ENCODE measurements at places on chromosomes 7 and 10.

- no peak for DNase-seq
These were observed 30.2 kb upstream of the CARD11 start for GRCh38 chr7:3073763-3074458.

GRCh38 chr10:70906031-70906783, 17.8 kb upstream of the PCBD1 start:
- no peak for DNase-seq

- no peak for DNase-seq
These were observed 22.7 kb downstream of the INPP5A start for GRCh38 chr10:132560241-132560731.

- DNase-seq: no peak
These were observed 14.7 kb downstream of the LAT2 start for GRCh38 chr7:74224511-74224832.

DNA sequence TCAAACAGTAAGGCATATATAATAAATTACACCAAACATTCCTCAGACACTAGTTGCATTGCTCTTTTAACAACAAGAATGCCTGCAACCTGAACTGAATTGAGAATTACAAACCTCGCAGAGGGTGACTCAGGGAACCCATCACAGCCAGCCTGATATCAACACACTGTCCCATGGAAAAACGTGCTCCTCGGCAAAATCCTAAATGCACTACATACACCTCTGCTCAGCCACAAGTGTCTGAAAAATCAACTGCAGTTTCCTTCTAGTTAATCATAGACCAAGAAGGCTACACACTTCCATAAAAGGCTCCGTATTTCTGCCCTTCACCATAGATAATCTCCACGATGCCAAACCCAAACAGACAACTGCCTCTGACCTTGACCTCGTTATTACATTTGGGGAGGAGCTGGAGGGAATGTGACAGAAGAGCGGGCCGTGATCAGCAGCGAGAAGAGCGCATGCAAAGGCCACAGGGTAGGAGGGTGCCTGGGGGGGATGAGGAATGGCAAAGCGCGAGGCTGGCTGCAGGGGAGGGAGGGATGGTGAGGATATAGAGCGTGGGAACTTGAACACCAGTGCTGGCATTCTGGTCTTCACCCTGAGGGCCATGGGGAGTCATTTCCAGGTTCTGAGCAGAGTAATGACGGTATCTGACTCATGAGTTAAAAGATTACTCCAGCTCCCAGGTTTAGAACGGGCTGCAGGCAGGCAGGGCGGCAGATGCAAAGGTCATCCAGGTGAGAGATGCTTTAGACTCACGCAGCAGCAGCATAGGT, 201.9 kb upstream of the FRMD4A start:
- DNase-seq: no peak

GRCh38 chr7:30201161-30201666, 66.4 kb downstream of the MTURN start:
- DNase-seq: no peak

DNA sequence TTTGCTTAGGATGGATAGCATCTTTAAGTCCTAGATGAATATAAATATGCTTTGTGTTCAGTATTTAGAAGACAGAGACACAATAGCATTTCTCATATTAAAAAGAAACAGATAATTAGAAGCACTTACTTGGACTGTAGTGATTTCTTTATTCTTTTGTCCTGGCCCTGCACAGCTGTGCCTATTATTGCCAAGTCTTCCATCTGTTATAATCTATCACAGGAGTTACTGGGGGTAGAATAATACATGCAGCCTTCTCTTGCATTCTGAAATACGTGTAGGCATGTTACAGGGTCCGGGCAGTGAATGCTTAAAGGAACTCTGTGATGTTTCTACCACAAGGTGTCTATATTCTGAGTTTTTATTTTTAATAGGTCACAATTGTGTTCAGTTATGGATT, 461.5 kb upstream of the COBL start:
- DNase-seq: no peak

DNA sequence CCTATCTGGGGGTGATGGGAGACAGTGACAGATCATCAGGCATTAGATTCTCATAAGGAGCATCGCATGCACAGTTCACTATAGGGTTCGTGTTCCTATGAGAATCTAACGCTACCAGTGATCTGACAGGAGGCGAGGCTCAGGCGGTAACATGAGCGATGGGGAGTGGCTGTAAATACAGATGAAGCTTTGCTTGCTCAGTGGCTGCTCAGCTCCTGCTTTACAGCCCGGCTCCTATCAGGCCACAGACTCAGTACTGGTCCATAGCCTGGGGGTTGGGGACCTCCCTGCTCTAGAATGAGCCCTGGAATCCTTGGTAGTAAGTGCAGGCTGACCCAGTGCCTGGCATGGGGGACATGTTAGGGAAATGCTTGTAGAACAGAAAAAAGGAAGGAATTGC, 426.0 kb downstream of the TYW1 start:
- no peak for DNase-seq

DNA sequence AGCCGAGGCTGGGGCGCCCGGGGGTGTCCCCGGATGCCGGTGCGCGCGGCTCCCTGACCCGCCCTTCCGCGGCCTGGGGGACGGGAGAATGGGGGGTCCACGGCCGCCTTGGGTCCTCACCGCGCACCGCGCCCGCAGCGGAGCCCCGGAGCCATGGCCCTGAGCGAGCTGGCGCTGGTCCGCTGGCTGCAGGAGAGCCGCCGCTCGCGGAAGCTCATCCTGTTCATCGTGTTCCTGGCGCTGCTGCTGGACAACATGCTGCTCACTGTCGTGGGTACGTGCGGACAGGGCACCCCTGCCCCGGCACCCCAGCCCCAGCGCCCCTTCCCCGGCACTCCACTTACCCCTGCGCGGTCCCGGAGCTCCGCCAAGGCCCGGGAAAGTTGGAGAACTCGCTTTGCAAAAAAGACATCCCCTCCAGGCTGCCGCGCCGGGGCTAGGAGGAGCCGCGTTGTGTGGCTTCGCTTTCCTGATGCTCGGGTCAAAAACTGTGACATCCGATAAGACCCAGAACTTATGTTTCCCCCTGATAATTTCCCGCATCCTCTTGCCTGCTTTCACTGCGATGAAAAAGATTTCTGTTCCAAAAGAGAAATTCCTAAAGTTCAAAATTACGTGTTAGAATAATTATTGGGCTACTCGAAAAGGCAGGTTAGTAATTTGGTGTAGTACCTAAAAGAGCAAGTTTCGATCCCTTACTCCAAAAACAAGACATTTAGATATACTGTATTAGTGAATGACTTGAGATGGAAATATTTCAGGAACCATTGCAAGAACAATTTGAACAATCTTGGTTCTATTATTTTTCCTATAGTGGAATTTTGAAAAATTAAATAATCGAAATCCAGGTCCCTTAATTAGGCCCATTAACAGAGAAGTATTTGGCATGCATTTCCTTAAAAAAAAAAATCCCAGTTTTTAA, 888 bp downstream of the SLC18A2 start:
- no peak for DNase-seq

DNA sequence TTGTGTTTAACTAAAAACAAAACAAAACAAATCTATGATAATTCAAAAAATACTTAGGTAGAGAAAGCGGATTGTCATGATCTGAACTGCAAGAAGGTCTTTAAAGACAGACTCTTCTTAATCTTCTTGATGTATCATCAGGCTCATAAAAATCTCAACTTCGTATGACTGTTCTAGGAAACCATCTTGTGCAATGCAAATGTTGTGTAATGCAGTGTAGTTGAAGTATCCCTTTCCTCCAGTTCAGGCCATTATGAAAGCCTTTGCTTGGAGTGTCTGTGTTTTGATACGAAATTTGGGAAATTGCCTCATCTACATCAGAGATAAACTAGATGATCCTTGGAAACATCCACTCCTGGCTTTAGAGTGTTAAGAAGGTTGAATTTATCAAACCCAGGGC, 30.9 kb downstream of the CDK1 start:
- DNase-seq: no peak

DNA sequence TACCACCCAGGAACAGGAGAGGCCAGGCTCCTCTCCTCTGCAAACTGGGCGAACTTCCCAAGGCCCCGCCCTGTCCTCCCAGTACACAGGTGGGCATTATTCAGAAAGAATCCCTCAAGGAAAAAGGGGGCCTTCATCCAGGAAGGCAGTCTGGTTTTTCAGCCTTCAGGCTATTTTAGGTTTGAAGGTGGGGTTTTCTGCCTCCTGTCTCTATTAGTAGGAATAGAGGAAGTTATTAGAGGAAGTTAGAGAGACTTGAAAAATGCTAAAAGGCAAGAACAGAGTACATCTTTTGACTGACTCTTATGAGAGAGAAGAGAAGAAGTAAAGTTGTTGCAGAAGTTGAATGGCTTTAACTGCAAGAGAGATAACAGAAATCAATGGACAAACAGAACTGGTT, 250.9 kb upstream of the SORCS1 start:
- no peak for DNase-seq

GRCh38 chr10:96513305-96513697, 425 bp downstream of the TLL2 start:
- no peak for DNase-seq

DNA sequence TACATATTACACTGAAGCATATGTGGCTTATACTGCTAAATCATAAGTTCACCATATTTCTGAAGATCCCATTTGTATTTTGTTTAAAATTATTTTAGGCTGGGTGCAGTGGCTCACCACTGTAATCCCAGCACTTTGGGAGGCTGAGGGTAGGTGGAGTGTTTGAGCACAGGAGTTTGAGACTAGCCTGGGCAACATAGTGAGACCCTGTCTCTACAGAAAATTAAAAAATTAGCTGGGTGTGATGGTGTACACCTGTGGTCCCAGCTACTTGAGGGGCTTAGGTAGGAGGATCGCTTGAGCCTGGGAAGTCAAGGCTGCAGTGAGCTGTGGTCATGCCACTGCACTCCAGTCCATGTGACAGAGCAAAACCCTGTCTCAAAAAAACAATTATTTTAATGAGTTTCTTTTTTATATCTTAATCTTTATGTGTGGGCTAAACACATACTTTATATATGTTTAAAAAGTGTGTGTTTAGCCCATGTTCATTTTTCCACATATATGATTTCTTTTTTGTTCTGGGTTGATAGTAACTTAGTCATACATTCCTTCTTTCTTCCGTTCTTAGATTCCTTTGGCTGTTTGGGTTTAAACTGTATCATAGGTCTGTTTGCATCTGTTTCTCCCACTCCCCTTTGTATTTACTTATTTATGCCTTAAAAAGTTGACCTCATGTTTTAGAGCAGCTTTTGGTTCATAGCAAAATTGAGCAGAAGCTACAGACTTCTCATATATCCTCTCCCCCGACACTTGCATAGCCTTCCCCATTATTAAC, 33.5 kb downstream of the RSBN1L start:
- DNase-seq: no peak

DNA sequence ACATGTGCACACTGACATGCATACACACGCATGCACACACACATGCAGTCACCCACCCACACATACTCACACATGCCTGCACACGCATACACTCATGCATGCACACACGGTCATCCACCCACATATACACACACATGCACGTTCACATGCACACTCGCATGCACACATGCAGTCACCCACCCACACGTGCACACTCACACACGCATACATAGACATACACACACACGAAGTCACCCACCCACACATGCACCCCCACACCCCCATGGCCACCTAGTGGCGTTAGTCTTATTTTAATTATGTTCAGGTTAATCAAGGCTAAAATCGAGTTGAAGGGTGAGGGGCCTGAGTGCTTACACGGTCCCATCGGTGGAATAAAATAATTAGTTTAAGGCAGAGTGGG, 96.8 kb downstream of the DNAJB6 start:
- DNase-seq: no peak

DNA sequence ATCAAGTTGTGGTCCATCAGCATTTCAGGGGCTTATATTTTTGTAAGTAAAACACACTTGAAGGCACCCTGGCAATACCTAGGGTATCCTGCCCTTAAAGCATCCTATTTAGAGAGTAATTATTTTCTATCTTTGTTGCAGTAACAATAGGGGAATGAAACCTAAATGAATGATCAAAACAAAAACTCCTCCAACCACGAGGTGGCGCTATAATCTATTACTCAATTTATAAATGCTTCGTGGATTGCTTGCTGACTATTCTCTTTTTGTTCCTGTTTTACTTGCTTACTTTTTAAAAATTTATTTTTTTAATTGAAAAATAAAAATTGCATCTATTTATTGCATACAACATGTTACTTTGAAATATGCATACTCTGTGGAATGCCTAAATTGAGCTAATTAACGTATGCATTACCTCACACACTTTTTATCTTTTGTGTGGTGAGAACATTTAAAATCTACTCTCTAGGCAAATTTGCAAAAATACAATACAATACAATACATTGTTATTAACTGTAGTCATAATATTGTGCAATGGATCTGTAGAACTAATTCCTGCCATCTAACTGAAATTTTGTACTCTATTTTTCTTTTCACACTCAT, 147.7 kb upstream of the BMPER start:
- peak; percentile 38 for DNase-seq

GRCh38 chr7:20237464-20238193, 20.4 kb upstream of the MACC1 start:
- no peak for DNase-seq

- no peak for DNase-seq
These were observed 97.2 kb upstream of the DKK1 start for GRCh38 chr10:52216852-52217251.

GRCh38 chr10:85983051-85983450, 383.5 kb downstream of the GRID1 start:
- DNase-seq: no peak

DNA sequence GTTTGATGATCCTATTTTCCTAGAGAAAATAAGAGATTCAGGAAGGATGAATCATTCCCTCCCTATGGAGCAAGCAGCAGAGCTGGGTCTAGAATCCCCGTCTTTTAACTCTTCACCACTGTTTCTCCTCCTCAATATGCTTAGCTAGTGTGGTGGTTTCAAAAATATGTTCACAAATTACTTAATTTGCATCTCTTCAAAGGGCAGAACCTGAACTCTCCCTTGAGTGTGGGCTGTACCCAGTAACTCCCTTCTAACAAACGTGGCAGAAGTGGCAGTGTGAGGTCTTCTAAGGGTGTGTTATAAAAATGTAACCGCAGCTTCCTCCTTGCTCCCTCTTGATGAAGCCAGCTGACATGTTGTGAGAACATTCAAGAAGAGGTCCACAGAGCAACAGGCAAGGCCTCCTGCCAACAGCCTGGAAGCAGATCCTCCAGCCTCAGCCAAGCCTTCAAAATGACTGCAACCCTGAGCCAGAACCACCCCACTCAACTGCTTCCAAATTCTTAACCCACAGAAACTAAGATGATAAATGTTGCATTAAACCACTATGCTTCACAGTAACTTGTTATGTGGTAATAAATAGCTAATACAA, 36.6 kb downstream of the SRPK2 start:
- DNase-seq: no peak

DNA sequence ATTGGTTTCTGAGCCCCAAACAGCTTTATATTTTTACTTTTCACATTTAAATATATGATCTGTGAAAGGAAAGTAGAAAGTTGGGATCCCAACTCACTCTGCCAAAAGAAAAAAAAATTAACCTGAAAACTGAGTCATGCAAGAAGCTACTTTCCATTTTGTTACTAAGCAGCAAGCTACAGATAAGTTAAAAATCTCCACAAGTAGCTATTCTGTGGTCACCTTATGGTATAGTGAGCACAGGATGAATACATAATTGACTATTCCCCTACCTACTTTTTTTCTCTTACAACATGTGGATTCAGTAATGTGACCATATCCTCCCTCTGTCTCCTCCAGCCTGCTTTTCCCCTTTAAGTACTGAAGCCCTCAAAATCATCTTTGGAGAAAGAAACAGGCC, 30.3 kb upstream of the CREB3L2 start:
- DNase-seq: no peak

- DNase-seq: no peak
These were observed 68.9 kb upstream of the ZNF33B start for GRCh38 chr10:42707234-42707633.

All from NCI-H1417 treated with DMSO at 0.1 percent for 48 hours (cell line).